ENCODE measurements at places on chromosomes 1 and 21. TPM values are rescaled to one million over a fixed set of nuclear protein-coding genes. Genes with fewer than 3 reads are reported as not detected.

UCHL5 gene
- total RNA-seq, result 26.2 TPM

FCRL2 gene
- total RNA-seq, result not detected

CNIH3 gene
- total RNA-seq, result 0.14 TPM

PGLYRP3 gene
- total RNA-seq, result 6.0 TPM

OLFML3 gene
- total RNA-seq, result 0.65 TPM

FNBP1L gene
- total RNA-seq, result 18.9 TPM

SYDE2 gene
- total RNA-seq, result 4.2 TPM

SLC45A1 gene
- 0.14 TPM for total RNA-seq

All from airway epithelial cell (primary cell).